ENCODE measurements at places on chromosomes 7 and 10. TPM values are rescaled to one million over a fixed set of nuclear protein-coding genes. Genes with fewer than 3 reads are reported as not detected.

The CDK6 gene
- total RNA-seq = 34.8 TPM

The RGR gene
- not detected for total RNA-seq

The ASNS gene
- 26.2 TPM for total RNA-seq

The SORCS3 gene
- 0.10 TPM for total RNA-seq

The AKR1C4 gene
- total RNA-seq = not detected

The OLAH gene
- total RNA-seq = 1.8 TPM

The VIPR2 gene
- not detected for total RNA-seq

Data from Caki2 (cell line).